Right ventricle myocardium inferior (tissue), 1 donor: ENCODE measurements at places on chromosomes 5 and 9.

- peak; percentile 89 for DNase-seq
Measured at GRCh38 chr5:36692791-36693763, 86.7 kb downstream of the SLC1A3 start.

DNA sequence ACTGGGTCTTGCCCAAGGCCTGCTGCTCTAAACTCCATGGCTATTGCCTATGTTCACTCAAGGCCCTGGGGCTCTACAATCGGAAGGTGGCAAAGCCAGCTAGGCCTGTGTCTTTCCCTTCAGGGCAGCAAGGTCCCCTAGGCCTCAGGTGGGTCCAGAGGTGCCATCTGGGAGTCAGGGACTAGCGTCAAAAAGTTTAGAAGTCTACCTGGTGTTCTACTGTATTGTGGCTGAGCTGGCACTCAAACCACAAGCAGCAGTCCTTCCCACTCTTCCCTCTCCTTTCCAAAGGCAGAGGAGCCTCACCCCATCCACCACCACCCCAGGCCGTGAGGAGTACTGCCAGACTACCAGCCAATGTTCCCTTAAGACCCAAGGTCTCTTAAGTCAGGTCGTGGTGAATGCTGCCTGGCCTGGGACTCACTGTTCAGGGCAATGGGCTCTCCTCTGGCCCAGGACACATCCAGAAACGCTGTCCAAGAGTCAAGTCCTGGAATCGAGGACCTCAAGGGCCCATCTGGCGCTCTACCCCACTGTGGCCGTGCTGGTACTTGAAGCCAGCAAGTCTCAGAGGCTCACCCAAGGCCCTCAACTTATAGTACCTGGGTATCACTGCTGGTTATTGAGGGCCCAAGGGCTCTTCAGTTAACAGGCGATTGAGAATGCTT lies 13.0 kb upstream of the SARDH start:
- DNase-seq: no peak

- no peak for DNase-seq
Measured at GRCh38 chr9:107856633-107857032, 367.1 kb upstream of the KLF4 start.

DNA sequence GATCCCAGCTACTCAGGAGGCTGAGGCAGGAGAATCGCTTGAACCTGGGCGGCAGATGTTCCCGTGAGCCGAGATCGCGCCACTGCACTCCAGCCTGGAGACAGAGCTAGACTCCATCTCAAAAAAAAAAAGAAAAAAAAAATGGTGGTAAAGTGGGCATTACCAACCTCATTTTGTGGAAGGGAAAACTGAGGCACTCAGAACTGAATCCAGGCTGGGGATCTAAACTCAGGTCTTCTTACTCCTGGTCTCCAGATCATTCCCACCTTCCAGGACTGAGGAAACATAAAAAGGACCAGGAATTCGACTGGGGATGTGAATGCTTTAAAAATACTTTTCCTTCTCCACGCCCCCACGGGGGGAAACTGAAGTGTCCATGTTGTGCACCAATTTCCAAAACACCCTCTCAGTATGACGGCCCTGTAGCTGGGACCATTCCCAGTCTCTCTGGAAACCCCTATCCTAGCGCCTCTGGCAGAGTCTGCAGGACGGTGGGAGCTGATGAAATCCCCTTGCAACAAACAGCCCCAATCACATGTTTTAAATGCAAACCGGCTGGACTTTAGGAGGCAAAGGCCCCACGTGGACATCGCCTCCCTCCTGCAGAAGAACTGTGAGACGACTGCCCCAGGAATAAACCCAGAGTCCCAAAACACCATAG lies 8.9 kb upstream of the AKNA start:
- DNase-seq: no peak

DNA sequence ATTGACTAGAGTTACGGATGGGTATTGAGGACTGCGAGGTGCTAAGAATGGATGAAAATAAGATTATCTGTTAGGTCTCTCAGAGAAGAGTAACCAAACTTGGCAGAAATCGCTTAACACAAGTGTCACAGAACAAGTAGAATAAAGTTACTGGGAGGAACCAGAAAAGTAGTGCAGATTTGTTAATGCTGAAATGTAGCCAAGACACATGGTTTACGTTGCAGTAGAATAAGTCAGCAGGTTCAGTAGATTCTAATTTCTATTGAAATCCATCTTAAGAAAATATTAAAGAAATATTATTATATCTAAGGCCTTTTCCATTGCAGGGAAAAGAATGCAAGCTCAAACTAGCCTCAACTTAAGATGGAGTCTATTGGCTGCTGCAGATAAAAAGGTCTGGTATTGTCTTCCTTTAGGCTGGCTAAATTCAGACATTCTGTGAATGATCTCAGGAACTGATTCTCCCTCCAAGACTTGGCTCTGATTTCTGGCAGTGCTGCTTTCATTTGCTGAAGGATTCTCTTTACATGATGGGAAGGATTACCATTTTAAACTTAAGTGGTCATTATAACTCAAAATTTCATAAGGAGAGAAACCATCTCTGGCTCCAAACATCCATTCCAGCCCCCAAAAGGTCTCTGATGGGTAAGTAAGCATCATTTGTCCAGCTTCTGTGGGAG lies 314.9 kb downstream of the MARCHF11 start:
- no peak for DNase-seq

- no peak for DNase-seq
Measured at GRCh38 chr5:135615581-135616260, 36.9 kb upstream of the CXCL14 start.

DNA sequence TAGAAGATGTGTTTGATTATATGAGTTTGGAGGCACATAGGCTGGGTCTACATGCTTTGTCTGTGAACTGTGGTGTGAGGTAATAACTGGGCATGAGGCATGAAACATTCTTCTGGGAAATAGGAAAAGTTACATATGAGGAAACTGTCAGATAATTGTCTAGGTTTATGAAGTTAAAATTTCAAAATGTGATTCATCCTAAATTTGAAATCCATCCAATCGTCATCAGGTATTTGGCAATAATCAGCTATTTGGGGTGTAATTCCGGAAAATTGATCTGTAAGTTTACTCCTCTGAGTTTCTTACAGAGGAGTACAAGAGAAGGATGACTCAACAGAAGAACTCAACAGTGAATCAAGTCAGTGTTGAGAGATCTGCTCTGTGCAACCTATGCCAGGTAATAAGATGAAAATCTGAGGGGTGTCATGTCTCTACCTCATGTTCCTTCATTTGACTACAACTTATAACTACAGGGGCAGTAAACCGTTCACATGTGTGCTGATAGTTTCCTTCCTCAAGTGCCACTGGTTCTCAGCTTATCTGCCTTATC lies 1171.6 kb upstream of the CDH18 start:
- no peak for DNase-seq

DNA sequence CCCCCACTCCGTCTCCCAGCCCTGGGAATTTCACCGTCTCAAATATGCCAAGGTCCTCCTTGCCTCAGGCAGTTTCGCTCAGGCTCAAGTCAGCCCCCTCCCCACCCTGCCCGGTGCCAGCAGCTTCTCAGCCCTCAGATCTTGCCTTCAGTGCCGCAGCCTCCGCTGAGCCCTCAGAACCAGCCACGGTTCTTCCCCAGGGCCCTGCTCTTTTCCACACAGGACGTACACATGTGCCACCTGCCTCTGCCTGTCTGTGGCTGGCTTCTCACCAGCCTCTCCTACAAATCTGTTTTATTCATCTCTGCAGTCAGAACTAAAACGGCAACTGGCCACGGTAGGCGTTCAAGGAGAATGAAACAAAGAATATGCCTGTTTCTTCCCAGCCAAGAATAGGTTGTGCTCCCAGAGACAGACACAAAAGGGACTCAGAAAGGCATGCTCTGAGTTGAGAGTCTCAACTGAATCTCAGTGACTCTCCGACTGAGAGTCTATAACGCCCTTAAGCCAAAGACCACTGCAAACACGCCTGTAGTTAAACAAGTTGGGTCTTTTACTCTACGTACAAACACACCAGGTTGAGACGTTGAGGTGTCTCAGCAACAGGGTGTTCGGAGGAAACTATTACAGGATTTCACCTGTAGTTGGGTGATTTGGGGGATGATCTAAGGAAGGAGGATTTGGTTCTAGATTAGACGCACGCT lies 10.6 kb upstream of the GRIN1 start:
- no peak for DNase-seq
